ENCODE measurements at places on chromosomes 2 and 18. TPM values are rescaled to one million over a fixed set of nuclear protein-coding genes. Genes with fewer than 3 reads are reported as not detected.

The HRH4 gene
- total RNA-seq: not detected

- DNase-seq: no peak
Measured at GRCh38 chr2:101195871-101196661, 44.9 kb upstream of the TBC1D8 start.

GRCh38 chr2:120771111-120771780 is 35.6 kb downstream of the GLI2 start:
- no peak for DNase-seq

DNA sequence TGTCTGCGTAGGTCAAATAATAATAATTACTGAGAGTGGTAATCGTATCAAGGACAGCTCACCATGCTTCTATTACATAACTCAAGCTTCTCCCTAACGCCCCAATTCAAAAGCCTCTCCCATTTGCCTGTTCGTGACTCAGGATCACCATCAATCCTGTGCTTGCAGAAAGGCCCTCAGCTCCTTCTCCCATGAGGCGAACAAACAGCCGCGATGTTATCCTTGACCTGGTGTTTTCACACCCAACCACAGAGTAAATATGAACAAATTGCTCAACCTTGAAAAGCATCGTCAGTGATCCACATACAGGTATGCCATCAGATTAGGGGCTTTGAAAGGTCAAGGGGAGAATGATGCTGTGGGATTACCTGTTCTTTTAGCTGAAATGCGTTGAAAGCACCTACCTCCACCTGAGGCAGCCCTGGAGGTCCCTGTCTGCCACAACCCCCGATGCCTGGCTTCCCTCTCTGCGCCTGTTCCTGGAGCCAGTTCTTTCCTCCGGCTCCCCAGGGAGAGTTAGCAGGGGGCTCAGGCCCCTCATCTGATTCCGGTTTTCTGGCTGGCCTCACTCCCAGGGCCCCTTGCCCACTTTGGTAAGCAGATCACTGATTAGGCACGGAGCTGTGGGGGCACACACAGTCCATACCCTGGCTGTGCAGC is 39.1 kb upstream of the ODC1 start:
- no peak for DNase-seq

GRCh38 chr2:56732946-56733345 is 549.2 kb downstream of the CCDC85A start:
- DNase-seq: no peak
